ENCODE measurements at places on chromosomes 13 and 19. TPM values are rescaled to one million over a fixed set of nuclear protein-coding genes. Genes with fewer than 3 reads are reported as not detected.

Gene ZNF90
- total RNA-seq = 0.99 TPM

Gene TUBB4A
- total RNA-seq = 0.03 TPM

Gene KCNN1
- not detected for total RNA-seq

Gene MUC16
- not detected for total RNA-seq

Gene RUVBL2
- 386 TPM for total RNA-seq

Gene ZNF729
- not detected for total RNA-seq

Gene FUT1
- 0.16 TPM for total RNA-seq

Gene ZNF534
- total RNA-seq = not detected

Gene LGALS4
- total RNA-seq = not detected

Gene XAB2
- total RNA-seq = 71.0 TPM

Gene ZNF563
- 4.3 TPM for total RNA-seq

Gene ZNF562
- total RNA-seq = 12.0 TPM

Gene CYP4F3
- total RNA-seq = not detected

Gene CYP2B6
- total RNA-seq = not detected

Gene KIR3DL2
- not detected for total RNA-seq

Gene SRRM5
- not detected for total RNA-seq

Gene CLDN10
- total RNA-seq = not detected

Gene BSG
- total RNA-seq = 323 TPM

Gene FAM124A
- 0.20 TPM for total RNA-seq

Gene EFNB2
- 2.3 TPM for total RNA-seq

Gene SSC5D
- total RNA-seq = not detected

Gene XRCC1
- total RNA-seq = 49.7 TPM

Gene FUT6
- total RNA-seq = not detected

Gene SYNGR4
- not detected for total RNA-seq

Gene OR7A5
- not detected for total RNA-seq

Measured in MG63 (cell line).